ENCODE measurements at places on chromosomes 16 and 17.

DNA sequence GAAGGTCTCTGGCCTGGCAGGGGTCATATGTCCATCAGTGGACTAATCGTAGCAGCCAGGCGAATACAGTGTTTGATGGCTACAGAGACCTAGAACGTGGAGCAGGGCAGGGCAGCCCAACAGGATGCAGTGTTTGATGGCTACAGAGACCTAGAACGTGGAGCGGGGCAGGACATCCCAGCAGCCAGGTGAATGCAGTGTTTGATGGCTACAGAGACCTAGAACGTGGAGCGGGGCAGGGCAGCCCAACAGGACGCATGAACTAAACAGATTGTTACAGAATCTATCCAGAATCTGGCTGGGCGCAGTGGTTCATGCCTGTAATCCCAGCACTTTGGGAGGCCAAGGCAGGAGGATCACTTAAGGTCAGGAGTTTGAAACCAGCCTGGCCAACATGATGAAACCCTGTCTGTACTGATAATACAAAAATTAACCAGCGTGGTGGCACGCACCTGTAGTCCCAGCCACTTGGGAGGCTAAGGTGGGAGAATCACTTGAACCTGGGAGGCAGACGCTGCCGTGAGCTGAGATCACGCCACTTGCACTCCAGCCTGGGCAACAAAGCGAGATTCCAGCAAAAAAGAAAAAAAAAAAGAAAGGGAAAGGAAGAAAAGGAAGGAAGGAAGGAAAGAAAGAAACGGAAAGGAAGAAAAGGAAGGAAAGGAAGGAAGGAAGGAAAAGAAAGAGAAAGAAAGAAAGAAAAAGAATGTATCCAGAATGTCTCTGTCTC lies 65.2 kb upstream of the RPH3AL start:
- ATAC-seq = no peak

GRCh38 chr17:37392024-37392590 lies 14.5 kb downstream of the ACACA start:
- ATAC-seq = peak; percentile 72

GRCh38 chr17:35373984-35374765 lies 754 bp upstream of the SLFN11 start:
- ATAC-seq = peak; percentile 77

DNA sequence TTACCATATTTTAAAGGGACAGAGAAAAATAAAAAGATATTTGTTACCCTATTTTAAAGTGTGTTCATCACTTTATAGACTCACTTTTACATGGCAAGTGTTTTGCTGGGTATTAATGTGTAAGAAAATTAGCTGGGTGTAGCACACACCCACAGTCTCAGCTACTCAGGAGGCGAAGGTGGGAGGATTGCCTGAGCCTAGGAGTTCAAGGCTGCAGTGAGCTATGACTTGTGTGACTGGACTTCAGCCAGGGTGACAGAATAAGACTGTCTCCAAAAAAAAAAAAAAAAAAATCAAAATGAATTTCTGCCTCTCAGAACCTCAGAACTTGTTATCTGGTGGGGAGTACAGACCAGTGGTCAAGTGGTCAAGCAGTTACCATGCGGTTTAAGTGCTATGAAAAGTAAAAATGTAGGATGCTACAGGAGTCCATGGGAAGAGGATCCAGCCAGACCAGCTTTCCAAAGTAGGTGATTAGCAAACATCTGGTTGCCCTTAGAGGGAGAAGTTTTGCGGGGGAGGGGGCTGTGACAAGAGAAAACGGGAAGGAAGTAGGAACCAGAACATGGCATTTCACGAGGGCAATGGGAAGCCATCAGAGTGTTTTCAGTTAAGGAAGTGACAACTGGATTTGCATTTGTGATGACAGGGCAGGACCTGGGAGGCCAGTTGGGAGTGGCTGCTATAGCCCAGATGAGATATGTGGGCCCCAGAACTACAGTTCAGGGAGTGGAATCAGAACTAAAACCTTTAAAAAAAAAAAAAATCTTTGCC lies 13.9 kb downstream of the CNEP1R1 start:
- ATAC-seq = peak; percentile 55

DNA sequence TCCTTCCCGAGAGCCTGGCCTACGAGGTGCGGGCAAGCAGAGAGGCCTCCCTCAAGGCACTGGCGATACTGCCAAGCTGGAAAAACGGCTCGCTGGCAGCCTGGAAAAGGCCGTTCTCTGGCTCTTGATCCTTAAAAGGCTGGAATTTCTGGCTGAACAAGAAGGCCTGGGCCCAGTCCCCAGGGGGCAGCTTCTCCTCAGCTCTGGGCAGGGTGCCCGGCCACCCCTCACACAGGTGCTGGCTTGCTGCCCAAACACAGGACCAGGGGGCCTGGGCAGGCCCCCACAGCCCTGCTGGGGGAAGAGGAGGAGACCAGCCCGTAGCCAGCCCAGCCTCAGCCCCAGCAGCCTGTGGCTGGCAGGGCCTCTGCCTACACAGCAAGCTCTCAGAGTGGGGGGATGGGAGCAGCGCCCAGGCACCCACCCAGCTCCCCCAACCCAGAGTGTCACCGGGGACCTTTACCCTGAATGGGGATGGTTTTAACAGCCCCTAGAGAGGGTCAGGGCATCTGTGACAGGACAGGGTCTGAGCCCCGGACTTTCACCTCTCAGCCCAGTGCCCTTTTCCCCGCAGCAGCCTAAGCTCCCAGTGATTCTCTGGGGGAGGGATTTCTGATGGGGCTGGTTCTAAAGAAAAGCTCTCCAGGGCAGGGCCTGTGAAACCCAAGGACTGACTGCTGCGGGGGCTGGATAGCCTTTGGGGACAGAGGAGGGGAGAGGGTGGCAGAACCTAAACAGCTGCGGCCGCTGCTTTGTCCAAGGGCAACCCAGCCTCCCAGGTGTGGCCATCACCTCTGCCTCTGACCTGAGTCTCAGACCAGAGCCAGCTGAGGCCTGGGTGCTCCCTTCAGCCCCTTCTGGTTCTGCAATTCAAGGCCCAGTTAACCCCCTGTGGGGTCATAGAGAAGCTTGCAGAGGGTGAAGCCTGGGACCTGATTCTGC lies 38.6 kb upstream of the TOB1 start:
- ATAC-seq = peak; percentile 71

- ATAC-seq = no peak
Measured at GRCh38 chr16:68921637-68922036, 78.3 kb downstream of the TANGO6 start.

- ATAC-seq = no peak
Measured at GRCh38 chr17:17606416-17607000, 15.0 kb upstream of the PEMT start.

DNA sequence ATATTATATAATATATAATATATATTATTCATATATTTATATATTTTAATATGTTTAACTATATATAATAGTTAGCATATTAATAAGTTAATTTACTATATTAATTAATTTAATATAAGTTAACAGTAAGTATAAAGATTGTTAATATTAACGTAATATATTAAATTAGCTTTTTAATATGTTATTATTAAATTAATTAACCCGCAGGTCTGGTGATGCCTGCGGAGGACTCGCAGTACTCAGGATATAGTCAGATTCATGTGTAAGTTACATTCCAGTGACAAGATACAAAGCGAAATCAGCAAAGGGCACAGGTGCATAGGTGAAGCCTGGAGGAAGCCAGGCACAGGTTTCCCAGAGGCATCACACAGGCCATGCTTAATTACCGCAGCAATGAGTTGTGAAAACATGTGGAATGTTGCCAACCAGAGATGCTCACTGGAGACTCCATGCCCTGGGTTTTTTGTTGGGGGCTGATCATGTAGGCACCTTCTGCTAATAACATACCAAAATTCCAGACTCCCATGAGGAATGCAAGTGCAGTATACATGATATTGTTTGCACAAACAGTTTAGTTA lies 130.4 kb upstream of the MPHOSPH6 start:
- no peak for ATAC-seq

DNA sequence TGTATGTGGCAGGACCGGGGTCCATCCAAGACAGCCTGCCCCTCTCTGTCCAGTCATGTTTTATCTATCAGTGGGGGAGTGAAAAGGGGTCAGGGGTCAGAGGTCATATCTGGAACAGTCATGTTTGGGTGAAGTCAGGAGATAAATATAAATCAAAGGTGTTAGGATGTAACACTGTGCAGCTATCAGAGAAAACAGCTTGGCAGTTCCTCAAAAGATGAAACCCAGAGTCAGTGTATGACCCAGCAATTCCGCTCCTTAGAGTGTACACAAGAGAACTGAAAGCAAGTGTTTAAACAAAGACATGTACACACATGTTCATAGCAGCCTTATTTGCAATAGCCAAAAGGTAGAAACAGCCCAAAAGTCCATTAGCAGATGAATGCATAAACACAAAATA lies 361.3 kb downstream of the FOXL1 start:
- no peak for ATAC-seq

GRCh38 chr16:13377143-13377542 lies 475.7 kb downstream of the SHISA9 start:
- no peak for ATAC-seq

DNA sequence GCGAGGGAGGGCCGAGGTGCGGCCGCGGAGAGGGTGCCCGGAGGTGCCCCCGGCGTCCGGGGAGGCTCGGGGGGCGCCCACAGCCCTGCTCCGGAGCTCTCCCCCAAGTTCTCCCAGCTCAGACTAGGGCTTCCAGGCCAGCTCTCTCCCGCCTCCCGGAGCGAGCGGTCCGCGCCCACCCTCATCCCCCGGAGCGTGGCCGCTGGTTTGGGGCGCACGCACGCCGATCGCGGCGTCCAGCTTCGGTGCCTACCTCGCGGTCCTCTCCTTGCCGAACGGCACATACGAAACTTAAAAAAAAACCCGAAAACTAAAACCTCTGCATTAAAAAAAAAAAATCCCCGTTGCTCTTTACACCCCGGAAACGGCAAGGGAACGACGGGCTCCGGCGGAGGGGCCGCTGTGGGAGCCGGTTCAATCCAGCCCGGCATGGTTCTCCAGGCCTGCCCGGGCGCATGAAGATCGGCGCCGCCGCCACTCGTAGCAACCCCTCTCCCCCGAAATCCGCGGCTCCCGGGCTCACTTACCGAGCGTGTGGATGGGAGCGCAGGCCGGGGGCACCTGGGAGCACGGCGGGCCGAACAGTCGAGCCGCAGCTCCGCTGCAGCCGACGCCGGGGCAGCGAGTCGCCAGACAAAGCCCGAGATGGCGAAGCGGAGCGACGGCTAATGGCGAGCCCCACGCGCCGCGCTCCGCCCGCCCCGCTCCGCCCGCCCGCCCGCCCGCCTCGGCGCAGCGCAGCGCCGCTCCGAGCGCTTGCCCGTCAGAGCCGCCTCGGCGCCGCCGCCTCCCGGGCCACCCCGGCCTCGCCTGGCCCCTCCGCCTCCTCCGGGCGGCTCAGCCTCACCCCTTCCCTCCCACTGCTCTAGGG lies 973 bp upstream of the UBTF start:
- peak; percentile 26 for ATAC-seq

DNA sequence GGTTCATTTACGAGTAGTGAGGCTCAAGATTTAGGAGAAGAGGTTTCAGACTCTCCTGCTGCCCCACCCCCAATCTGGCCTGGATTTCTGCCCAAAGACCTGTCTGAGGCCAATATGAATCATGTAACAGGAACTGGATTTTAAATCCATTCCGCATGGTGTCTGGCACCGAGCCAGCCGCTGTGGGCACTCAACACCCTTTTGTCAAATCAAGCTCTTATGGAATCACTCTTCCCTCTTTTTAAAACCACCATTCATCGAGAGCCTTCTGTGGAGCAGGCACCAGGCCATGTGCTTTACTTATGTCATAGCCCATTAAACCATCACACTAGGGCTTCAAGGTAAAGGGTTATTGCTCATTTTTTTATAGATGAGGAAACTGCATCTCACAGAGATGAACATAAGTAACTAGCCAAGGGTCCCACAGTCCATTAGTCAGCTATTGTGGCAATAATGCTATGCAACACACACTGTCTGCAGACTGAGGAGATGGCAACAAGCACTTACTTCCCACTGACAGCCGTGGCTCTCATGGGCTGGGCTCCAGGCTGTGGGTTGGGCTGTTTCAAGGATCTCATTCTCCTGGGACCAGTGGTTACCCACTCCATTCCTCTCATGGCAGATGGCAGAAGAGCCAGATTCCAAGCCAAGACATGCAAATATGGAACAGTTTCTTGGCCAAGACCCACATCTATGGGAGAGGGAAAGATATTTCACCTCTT lies 93.6 kb downstream of the WSCD1 start:
- no peak for ATAC-seq

- ATAC-seq = no peak
Measured at GRCh38 chr16:11819798-11820197, 22.7 kb upstream of the ZC3H7A start.

- ATAC-seq = peak; percentile 66
Measured at GRCh38 chr16:11135464-11135973, 120.5 kb downstream of the SOCS1 start.

- ATAC-seq = no peak
Measured at GRCh38 chr17:20096430-20096829, 87.3 kb downstream of the SPECC1 start.

DNA sequence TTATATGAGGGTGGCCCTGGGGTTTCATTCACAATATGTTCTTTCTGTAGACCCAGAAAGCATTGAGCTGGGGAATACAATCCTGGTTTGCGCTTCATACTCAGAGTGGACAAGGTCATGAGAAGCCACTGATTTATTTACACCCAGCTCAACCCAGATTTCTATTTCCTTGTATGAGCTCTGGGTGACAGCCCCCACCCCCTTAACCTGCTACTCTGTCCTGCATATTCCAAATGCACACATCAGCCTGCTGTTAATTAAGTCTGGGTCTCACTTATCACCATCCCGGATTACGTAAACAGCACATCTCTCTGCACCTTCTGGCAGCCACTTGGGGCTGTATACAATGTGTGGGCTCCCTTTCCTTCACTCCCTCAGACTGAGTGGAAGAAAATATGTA lies 102.4 kb downstream of the DNAH9 start:
- no peak for ATAC-seq

DNA sequence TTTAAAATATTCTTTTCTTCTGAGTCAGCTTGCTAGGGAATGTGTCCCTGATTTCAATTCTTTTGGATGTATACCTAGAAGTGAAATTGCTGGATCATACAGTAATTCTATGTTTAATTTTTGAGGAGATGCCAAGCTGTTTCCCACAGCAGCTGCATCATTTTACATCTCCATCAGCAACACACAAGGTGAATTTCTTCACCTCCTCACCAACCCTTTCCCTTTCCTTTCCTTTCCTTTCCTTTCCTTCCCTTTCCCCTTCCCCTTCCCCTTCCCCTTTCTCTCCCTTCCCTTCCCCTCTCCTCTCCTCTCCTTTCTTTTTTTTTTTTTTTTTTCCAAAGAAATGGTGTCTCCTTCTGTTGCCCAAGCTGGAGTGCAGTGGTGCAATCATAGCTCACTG lies 45.4 kb upstream of the BRD7 start:
- no peak for ATAC-seq

DNA sequence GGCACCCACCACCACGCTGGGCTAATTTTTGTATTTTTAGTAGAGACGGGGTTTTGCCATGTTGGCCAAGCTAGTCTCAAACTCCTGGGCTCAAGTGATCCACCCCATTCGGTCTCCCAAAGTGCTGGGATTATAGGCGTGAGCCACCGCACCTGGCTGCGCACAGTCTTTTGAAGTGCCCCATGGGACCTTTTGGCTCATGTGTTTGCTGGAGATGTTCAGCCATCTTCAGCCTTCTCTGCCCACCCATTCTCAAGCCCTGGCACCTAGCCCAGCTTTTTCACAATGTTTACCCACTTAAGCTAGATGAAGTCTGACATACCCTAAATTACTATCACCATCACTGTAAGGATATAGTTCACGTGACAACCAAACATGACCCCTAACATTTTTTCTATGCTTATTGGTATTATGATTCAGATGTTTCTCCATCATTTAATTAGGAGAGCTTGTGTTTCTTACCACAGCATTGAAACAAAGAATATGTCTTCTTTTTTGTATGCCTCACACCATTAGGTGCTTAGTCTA lies 32.3 kb downstream of the PECAM1 start:
- ATAC-seq = no peak

- peak; percentile 41 for ATAC-seq
Measured at GRCh38 chr17:9872852-9873251, 32.2 kb downstream of the RCVRN start.
